Fibroblast of lung (primary cell): ENCODE measurements at places on chromosomes 7 and 10. TPM values are rescaled to one million over a fixed set of nuclear protein-coding genes. Genes with fewer than 3 reads are reported as not detected.

DNAH11 gene
- under 0.01 and 0.33 TPM in 2 replicates for total RNA-seq

NPVF gene
- not detected in 2 replicates for total RNA-seq

C1QL3 gene
- total RNA-seq, result 0.17 TPM in 1 of 2 replicates, not detected in the other

GHRHR gene
- total RNA-seq, result not detected in 2 replicates

KAZALD1 gene
- total RNA-seq, result 14.4 and 19.8 TPM in 2 replicates

ANKRD61 gene
- 0.17 and 0.26 TPM in 2 replicates for total RNA-seq

DNA sequence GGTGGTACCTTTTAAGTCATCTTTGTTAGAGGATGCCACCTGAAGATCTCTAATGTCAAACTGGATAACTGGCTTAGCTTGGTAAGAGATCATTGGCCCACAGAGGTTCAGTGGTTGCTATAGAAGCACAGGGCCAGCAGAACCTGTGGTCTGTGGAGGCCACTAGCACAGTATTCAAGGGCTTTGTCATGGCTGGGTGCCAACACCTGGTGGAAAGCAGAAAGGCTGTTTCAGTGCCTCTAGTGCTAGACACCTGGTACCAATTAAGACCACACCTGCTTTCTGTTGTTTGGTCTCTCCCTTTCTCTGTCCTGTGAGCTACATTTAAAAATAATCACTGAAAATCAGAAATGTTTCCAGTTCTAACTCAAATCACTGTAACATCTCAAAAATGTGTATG is 10.0 kb upstream of the PCGF5 start:
- DNase-seq, result no peak

DNA sequence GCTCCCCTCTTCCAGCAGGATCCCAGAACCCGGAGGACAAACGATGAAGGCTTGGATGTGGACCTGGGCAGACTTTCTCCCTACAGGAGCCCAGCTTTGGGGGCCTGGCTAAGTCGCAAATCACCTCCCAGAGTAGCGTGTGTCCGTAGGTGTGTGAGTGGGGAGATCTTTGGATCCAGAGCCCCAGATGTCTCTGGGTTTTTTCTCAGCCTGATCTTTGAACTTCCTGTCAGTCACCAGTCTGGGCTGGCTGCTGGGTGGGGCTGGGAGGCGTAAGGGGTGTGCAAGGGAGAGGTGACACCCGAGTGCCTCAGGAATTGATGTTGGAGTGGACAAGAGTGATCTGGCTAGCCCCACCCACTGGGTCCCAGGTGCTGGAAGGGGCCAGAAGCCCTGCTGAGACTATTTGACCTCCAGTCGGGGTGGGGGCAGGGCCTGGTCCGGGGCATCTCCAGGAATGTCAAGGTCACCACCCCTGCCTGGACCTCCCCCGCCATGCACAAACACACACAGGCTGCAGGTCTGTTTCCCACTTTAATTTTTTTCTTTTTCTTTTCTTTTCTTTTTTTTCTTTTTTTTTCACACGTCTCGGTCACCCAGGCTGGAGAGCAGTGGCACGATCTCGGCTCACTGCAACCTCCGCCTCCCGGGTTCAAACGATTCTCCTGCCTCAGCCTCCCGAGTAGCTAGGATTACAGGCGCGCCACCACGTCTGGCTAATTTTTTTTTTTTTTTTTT is at the start of gene MOGAT3:
MOGAT3 (minus strand) TSS at position 175 of the 738 bp plus-strand sequence. CDS start 182 bp downstream, outside the sequence.
- DNase-seq, result no peak

- peak; percentile 25 for DNase-seq
These were observed 48.5 kb downstream of the GNAT3 start for GRCh38 chr7:80463272-80463920.

GRCh38 chr7:47470567-47471357 is 111.1 kb downstream of the TNS3 start:
- no peak for DNase-seq

DNA sequence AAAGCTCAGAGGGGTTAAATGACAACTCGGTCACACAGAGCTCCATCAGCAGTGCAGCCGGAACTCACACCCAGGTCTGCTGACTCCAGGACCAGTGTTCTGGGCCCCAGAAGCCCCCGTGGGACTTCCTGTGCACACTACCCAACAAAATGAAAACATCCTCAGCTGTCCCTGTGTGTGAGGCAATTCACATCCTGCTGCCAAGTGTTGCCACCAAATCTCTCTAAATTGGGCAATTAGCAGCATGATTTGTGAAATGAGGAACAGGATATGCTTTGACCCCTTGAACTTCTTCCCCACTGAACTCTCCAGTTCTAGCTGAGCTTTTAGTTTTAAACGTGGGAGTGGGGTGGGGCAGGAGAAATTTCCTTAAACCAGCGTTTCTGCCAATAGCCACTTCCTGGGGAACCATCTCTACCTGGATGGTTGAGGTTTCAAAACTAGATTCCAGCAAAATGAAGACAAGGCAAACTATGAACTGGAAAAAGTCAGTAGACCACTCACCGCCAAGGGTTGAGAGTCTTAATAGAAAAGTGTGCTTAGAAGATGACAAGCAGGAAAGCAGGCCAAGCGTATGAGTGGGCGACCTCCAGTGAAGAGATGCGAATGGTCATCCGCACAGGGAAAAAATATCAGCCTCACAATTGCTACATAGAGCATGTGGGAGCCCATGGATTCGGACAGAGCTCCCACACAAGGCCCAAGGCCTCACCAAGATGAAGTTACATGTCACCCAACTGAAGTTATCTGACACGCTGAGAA is 51.9 kb upstream of the CHST15 start:
- DNase-seq, result peak; percentile 82

- DNase-seq, result no peak
These were observed 5.3 kb upstream of the MAGI2 start for GRCh38 chr7:79458796-79459195.

GRCh38 chr10:22280078-22280477 is 36.1 kb upstream of the COMMD3 start:
- no peak for DNase-seq

DNA sequence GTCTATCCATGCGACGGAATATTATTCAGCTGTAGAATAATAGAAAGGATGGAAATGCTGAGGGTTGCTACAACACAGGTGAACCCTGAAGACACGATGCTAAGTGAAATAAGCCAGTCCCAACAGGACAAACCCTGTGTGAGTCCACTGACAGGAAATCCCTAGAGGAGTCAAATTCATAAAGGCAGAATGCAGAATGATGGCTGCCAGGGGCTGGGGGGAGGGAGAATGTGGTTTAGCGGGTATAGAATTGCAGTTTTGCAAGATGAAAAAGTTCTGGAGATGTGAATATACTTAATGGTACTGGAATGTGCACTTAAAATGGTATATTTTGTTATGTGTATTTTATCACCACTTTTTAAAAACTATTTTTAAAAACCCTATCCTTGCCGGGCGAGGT is 36.9 kb upstream of the DOCK1 start:
- DNase-seq, result no peak

GRCh38 chr7:17406738-17407137 is 108.3 kb downstream of the AHR start:
- DNase-seq, result peak; percentile 42

DNA sequence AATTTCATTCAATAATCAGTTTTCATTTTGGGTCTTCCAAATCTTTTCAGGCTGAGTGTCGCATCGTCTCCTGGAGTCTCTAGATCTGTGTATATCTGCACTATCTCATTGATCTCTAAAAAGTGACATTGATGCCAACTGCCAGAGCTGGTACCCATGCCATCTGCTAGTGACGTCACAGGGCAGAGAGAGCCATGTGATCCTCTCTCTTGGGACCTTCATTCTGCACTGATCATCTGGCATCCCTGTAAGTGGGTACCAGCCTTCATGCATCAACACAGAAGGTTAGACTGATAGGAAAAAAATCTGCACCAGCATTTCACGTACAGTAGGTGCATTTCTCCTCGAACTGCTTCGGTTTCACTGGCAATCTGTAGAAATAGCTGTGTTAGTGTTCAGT is at the start of gene NEUROD6:
NEUROD6 (minus strand) TSS at position 124 of the 400 bp plus-strand sequence. CDS start 1,458 bp downstream, outside the sequence.
- no peak for DNase-seq

GRCh38 chr7:151337346-151337745 is 4.3 kb upstream of the NUB1 start:
- no peak for DNase-seq

GRCh38 chr10:131845505-131846239 is 55.1 kb upstream of the PPP2R2D start:
- DNase-seq, result no peak

DNA sequence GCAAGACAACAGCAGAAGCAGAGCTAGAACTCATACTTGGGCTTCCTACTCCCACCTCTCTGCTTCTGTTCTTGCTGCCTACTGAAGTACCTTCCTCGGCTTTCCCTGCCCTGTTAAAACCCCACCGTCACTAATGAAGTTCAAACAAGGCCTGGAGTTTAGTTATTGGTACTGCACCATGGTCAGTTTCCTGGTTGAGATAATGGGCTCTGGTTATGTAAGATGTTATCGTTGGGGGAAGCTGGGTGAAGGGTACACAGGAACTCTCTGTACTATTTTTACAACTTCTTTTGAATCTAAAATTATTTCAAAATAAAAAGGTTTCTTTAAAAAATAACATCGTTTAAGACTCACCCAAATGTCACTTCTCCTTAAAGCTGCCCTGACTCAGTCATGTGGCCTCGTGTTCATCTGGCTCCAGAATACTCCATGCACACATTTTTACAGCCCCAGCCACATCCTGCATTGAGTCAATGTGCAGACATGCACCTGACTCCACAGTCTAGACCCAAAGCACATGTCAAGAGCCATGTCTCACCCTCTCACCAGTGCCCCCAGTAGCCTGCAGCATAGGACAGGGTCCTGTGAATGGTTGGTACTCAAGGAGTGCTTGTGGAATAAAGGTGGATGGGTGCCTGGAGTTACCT is 36.9 kb upstream of the AQP1 start:
- DNase-seq, result no peak

GRCh38 chr7:131955679-131956078 is 399.3 kb upstream of the PODXL start:
- DNase-seq, result no peak

DNA sequence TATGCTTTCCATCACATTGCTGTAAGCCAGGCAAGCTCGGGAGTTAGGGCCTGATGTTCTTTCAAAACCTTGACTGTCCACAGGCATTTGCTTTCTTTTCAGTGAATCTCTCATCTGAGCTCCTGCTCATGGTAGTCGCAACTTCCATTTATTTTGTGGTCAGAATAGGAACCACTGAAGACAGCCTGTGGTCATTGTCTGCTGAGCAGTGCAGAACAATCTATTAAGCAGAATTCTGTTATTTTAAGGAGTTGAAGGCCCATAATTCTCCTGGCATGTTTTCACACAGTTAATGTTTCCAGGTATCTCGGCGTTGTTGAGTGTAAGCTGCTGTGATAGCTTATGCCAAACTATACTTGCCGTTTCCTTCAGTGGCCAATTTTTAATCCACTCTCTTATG is 491.1 kb upstream of the AKR1E2 start:
- peak; percentile 28 for DNase-seq

GRCh38 chr7:22468609-22469008 is 31.4 kb downstream of the STEAP1B start:
- no peak for DNase-seq

DNA sequence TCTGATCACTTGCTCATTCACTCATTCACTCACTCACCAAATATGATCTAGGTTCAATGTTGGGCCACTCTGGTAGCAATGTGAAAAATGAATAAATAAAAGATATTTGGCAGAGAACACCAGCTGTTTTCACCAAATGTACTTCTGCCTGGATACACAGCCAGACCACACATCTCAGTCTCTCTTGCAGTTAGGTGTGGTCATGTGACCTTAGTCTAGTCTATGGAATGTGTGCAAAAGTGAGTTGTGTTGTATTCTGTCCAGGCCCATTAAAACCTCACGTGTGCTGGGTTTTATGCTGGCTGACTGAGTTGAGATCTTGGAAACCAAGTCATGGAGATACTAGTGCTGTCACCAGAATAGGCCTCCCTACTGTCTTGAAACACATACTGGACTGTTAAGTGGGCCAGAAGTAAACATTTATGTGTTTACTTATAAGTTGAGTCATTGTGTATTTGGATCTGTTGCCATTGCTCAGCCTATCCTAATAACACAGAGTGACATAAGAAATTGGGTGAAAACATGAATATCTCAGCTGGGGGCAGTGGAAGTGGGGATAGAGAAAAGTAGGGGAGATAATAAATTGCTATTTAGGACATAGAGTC is 145.5 kb downstream of the PTEN start:
- peak; percentile 36 for DNase-seq

GRCh38 chr10:12391206-12391605 is 41.9 kb downstream of the CAMK1D start:
- no peak for DNase-seq

GRCh38 chr10:6621536-6621935 is 41.5 kb upstream of the PRKCQ start:
- DNase-seq, result no peak

- peak; percentile 66 for DNase-seq
These were observed 100.7 kb upstream of the WAC start for GRCh38 chr10:28432210-28432676.

DNA sequence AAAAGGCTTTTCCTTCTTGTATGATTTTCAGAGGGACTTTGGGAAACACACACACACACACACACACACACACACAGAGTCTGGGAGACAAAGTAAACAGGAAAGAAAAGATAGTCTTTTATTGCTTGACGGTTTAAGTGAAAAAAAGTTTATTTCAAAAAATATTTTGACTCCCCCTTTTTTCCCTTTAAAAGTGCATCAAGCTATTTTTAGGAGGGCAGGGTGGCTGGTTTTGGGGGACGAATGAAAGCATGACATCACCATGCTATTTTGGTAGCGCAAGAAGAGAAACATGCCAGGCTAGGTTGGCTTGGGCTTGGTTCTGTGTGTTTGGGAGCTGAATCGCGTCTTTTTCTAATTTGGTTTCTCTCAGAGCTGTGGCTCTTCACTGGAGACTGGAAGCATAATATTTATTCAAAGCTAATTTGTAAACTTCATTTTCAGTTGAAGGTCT is 129.2 kb downstream of the BAMBI start:
- peak; percentile 22 for DNase-seq

GRCh38 chr10:103791858-103792257 is 63.5 kb downstream of the SH3PXD2A start:
- no peak for DNase-seq

DNA sequence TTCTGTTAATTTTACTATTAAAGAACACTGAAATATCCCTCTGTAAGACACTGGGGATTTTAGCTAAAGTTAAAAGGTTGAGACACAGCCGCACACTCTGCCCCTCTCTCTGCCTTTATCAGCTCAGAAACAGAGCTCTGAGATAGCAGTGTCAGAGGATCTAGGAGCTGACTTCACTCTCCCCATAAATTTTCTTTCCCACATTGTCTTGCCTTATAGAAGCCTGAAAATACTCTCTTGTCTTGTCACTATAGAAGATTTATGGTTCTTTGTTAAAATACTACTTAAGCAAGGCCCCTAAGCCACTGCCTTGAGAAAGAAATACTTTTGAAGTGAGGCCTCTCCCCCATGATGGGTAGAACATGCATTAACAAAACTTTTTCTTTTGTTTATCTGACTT is 105.7 kb upstream of the C10orf90 start:
- no peak for DNase-seq

DNA sequence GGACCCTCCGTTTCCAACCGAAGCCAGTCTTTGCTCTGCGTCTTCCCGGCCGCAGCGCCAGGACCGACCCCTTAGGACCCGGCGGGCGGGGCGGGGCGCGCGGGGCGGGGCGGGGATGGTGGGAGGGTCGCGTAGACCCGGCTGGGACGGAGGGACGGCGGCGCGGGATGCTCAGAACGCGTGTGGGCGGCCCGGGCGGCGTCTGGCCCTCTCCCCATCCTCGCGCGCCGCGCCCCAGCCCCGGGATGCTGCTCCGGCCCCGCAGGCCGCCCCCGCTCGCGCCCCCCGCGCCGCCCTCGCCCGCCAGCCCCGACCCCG is at the start of gene UTF1:
UTF1 (plus strand) TSS at position 174 of the 318 bp plus-strand sequence; CDS start at position 246, 72 bp downstream.
- DNase-seq, result no peak
